ENCODE measurements at places on chromosomes 7 and 10.

GRCh38 chr7:3245721-3246120, 55.3 kb upstream of the SDK1 start:
- no peak for DNase-seq

- DNase-seq: no peak
These were observed 12.0 kb downstream of the CACUL1 start for GRCh38 chr10:118742782-118743181.

- no peak for DNase-seq
These were observed 4.8 kb upstream of the ANK3 start for GRCh38 chr10:60394446-60394845.

DNA sequence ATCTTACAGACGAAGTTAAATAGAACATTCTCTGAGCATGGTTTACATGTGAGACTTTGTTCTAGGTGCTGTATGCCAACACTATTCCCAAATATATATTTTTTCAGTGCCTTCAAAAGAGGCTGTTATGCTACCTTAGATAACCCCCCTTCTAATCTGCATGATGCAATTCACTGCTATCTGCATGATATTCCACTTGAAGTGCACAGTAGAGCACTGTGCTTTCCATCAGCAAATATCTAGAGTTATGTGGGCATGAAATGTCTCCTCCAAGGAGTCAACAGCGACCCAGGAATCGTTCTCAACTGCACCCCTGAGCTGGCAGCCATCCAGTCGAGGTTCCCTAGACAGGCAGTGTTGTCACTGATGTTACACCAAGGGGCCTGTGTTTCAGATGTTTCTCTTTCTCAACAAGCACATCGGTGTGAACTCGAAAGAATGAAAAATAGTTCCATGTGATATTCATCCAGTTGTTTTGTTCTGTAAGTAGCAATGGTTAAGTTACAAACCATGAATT, 88.3 kb downstream of the PDE1C start:
- peak; percentile 57 for DNase-seq

- DNase-seq: no peak
These were observed 14.5 kb downstream of the GUSB start for GRCh38 chr7:65967361-65968155.

DNA sequence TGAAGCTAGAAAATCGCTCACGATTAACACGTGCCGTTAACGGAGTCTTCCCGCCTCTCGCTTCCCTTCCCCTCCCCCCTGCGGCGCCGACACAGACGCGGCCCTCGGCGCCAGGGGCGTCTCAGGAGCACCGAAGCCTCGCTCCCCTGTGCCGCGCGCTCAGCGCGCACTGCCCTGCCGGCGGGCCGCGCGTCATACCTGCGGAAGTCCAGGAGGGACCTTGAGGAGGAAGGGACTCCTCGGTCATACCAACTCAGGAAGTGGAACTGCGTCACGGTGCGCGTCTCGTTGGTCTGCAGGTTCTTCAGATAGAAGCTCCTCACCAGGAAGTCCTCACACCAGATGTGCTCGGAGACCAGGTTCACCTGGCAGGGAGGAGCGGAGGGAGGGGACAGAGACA, 239.6 kb downstream of the DNAJB6 start:
- DNase-seq: no peak

DNA sequence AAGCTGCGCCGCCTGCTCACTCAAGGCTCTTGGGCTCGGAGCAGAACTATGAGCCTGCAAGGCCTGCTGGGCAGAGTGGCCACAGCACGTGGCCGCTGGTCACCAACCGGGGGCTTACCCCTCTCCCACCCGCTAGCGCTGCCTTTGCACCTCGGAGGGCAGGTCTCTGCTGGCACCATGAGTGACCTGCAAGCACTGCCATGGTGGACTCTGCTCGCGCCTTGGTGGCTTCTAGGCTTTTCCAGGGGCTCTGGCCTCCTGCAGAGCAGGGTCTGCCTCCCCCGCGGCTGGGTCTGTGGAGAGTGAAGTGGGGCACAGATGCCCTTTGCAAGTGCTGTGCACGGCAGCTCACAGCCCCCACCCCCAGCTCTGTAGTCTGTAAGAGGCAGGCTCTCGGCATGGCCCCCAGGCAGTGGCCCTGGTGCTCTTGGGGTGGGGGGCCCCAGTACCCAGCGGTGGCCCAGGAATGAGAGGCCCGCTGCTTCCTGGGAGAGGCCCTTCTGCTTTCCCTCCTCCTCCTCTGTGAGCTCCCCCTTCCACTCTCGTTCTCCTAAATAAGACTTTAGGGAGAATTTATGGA, 119.6 kb downstream of the INPP5A start:
- DNase-seq: no peak

DNA sequence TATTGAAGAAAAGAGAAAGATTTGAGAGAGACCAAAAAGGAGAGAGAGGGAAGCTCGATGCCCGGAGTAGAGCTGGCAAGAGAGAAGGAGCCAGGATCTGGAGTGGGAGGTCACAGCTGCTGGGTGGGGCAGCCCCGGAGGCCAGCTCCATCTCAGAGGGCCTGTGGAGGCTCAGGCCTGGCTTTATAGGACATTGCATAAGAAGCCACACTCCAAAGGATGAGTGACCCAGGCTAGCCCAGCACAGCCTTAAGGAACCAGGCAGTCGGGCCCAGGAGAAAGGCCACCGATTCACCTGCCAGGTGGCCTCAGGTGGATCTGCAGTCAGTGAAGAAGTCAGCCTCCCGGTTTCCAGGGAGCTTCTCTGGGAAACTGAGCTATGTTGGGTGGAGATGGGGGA, 676 bp downstream of the PLAC9 start:
- DNase-seq: peak; percentile 79

- DNase-seq: no peak
These were observed 229.7 kb upstream of the ETV1 start for GRCh38 chr7:14219125-14219524.

DNA sequence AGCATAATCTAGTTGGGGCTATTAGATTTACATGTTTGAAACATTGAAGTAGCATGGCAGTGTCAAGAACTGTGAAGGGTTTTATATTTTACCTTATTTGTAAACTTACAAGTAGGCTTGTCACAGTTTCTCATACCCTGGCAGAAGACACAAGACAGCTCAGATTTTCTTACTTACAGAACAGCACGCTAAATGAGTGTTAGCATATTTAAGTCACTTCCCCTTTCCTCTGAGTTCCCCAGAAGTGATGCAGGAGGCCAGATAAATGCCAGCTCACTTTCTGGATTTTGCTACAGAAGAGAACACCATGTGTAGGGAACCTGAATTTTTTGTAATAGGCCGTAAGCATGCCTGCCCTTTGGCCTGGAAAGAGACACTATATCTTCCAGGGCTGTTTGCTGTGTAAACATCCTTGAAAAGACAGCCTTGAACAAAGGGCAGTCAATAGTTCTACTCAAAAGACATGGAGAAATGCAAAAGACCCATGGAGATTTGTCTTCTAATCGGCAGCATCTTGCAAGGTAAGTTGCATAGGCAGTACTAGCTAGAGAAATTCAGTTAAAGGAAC, 279.1 kb downstream of the PHF14 start:
- no peak for DNase-seq

GRCh38 chr10:54026340-54026739, 774.7 kb downstream of the PCDH15 start:
- DNase-seq: no peak

DNA sequence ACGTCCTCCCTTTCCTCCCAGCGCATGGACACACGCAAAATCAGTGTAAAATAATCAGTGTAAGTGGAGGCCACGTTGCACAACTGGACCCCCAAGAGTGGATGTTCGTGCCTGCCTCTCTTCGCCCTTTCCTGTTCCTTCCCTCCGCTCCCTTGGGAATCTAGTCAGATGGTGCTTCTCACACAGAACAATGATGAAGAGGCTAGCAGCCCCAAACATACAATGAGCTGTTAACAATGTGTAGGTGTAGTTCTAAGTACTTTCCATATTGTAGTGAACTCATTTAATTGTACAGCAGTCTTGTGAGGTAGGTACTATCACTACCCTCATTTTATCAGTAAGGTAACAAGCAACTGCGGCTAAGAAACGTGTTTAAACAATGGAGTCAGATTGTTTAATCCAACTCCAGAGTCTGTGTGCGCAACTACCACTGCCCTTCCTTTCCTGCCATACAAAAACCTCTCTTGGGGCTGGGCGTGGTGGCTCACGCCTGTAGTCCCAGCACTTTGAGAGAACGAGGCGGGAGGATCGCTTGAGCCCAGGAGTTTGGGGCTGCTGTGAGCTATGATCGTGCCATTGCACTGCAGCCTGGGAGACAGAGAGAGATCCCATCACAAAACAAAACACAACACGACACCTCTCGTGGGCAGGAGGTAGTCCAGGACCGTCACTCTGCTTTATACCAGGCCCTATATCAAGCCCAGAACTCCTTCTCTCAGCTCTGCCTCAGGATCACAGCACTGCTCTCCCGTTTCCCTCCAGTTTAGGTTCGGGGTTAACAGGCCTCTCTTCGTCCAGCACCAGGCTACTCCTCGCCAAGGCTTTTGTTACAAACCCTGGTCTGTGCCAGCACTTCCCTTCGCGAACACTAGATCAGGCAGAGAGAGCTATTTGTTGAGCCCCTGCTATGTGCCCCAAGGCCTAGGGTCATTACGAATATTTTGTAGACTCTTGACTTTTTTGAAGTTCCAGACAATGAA, 1.1 kb downstream of the FKBP9 start:
- DNase-seq: peak; percentile 79

- no peak for DNase-seq
These were observed 255.1 kb upstream of the PLXDC2 start for GRCh38 chr10:19561181-19561580.

DNA sequence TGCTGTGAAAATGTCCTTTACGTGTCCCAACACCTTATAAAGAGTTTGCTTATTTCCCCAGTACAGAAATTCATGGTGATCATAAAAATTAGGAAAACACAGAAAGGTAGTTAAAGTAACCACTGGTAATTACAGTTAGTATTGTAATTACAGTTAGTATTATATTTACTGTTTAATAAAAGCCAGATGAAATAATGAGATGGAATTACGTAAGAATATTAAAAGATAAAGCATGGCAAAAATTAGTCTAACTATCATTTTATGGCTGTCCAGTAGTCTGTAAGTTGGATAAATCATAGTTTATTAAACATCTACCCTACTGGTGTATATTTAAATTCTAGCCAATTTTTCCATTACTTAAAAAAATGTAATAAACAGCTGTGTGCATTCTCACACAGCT, 638.8 kb downstream of the ACTR3B start:
- DNase-seq: no peak

DNA sequence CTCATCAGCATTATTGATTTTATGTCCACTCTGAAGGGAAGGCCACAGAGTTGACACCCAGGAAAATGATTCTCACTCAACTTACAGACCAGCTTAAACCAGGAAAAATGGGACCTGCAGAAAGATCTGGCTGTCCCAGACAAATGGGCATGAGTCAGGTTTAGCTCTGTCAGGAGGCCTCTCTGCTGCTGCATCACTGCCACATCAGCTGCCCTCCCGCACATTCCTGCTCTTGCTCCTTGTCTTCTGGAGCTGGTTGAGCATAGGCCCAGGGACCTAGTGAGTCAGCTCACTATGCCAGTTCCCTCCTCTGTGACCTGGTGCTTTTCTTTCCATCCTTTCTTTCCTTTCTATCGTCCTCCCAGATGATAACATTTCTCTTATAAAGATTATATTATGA, 18.8 kb upstream of the SMNDC1 start:
- DNase-seq: no peak

DNA sequence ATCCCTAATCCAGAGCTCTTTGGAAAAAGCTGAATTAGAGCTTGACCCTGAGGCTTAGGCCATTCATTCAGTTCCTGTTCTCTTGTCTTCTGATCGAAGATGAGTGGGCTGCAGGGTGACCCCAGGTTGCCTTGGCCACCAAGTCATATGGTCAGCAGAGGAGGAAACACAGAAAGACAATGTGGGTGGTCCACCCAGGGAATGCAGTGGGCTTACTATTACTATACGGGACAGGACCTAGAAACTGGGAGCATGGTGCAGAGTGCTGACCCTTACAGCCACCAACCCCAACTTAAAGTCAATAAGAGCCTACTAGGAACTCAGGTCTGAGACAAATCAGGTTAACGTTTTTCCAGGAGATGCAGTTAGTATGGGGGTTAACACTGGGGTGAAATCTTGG, 200.5 kb downstream of the HERPUD2 start:
- no peak for DNase-seq

- no peak for DNase-seq
These were observed 80.2 kb downstream of the VWDE start for GRCh38 chr7:12323415-12323814.

GRCh38 chr7:131683536-131684125, 127.2 kb upstream of the PODXL start:
- no peak for DNase-seq

DNA sequence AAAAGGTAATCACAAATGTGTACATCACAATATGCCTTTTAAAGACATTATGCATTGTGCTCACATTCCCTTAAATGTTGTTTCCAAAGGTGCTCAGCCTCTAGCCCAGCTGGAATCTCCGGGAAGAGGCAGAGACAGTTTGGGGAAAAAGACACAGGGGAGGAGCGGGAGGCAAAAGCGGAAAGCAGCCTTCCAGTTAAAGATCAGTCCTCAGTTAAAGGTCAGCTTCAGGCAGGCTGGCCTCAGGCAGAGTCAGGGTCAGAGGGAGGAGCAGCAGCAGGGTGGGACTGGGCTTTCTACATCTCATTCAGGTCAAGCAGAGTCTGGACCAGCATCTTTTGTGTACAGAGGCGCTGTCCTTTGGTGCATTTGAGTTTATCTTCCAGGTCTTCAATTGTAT, 18.6 kb downstream of the ST7 start:
- no peak for DNase-seq

GRCh38 chr10:100968062-100968736, 1.1 kb upstream of the SEMA4G start:
- DNase-seq: no peak

- no peak for DNase-seq
These were observed 11.0 kb downstream of the CYREN start for GRCh38 chr7:135159359-135160085.

DNA sequence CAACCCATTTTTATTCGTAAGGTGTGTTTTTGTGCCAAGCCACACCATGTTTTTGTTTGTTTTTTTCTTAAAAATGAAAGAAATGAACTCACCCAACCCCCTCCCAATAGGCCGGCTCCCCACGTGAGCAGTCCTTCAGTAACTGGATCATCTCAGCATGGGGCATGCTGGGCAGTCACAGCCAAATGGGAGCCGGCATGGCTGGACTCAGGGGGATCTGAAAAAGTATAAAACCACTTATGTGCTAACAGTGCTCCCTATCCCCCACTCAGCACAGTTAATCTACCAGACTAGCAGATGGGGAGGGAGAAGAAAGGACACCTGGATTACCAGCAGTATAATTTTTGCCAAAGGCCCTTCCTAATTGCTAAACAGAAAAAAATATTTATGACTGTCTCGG, 39.3 kb downstream of the BAZ1B start:
- no peak for DNase-seq
